ENCODE measurements at places on chromosomes 7 and 10.
A peak's percentile ranks its signal among the peaks of the same experiment; 100 is the strongest.

GRCh38 chr7:39399986-39400385 is 166.2 kb upstream of the YAE1 start:
- DNase-seq, result no peak

DNA sequence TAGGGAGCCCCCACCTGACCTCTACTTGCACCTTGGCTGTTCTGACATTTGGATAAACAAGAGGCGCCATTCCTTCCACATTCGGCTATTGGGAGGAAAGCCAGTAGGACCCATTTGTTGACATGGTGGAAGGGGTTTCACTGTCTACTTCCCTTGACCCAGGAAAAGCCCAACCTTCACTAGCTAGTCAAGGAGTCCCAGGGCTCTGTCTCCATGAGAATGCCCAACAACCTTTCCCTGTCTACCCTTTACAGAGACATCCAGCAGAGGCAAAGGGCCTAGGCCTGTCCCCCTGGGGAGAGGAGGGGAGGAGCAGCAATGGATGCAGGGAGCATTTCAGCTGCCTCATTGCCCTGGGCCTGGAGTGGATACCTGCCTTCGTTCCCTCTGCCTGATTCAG is 136.1 kb downstream of the NEURL1 start:
- no peak for DNase-seq

- DNase-seq, result no peak
Observed at GRCh38 chr7:120760050-120760449, 97.9 kb downstream of the TSPAN12 start.

DNA sequence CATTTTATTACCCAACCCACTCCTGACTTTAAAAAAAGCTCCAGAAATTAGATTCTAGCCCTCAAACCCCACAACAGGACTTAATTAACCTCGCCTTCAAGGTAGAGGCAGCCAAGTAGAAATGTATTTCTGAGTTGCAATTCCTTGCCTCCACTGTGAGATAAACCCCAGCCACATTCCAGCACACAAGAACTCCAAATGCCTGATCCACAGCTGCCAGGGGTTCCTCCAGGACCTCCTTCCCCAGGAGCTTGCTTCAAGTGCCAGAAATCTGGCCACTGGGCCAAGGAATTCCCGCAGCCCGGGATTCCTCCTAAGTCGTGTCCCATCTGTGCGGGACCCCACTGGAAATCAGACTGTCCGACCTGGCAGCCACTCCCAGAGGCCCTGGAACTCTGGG is 25.9 kb upstream of the ARL4A start:
- DNase-seq, result no peak

- DNase-seq, result no peak
Observed at GRCh38 chr7:48933549-48934085, 9.3 kb downstream of the CDC14C start.

- no peak for DNase-seq
Observed at GRCh38 chr10:132517951-132518521, 19.6 kb upstream of the INPP5A start.

DNA sequence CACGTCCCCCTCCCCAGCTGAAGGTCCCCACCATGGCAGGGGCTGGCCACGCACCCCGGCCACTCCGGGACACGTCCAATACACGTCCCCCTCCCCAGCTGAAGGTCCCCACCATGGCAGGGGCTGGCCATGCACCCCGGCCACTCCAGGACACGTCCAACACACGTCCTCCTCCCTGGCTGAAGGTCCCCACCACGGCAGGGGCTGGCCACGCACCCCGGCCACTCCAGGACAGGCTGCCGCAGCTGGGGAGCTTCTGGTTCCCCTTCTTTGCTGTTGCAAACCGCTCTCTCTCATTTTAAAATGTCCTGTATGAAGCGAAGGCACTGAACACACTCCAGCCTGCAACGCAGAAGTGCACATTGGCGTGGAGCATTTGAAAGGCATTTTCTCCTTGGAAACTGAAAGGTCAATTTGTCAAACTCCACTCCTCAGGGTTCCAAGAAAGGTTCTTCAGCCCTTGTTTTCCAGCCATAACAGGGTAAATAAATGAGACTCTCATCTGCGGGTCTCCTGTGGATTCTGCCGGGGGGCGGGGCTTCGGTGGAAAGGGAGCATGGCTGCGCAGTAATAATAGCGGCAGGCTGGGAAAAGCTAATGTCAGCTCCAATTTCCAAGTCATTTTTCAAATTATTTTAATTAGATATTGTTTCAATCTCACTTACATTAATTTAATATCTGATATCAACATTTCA is 580.3 kb downstream of the DNAJB6 start:
- no peak for DNase-seq

GRCh38 chr10:50851884-50852671 is 33.3 kb downstream of the A1CF start:
- DNase-seq, result no peak

- no peak for DNase-seq
Observed at GRCh38 chr7:55441002-55441401, 75.9 kb downstream of the LANCL2 start.

DNA sequence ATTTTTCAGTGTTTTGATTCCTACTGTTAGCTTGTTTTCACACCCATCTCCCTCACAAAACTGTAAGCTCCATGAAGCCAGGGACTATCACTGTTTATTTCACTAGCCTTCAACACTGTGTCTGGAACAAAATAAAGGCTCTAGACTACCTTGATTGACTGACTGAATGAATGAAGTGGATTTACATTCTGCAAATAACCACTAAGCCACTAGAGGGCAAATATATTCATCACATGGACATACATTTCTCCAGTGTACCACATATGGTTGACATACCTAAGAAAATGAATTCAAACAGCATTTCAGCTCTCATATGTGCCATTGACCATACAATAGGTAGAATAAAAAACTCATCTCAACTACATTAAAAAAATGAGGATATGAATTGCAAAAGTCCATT is 185.9 kb downstream of the RAB11FIP2 start:
- no peak for DNase-seq

DNA sequence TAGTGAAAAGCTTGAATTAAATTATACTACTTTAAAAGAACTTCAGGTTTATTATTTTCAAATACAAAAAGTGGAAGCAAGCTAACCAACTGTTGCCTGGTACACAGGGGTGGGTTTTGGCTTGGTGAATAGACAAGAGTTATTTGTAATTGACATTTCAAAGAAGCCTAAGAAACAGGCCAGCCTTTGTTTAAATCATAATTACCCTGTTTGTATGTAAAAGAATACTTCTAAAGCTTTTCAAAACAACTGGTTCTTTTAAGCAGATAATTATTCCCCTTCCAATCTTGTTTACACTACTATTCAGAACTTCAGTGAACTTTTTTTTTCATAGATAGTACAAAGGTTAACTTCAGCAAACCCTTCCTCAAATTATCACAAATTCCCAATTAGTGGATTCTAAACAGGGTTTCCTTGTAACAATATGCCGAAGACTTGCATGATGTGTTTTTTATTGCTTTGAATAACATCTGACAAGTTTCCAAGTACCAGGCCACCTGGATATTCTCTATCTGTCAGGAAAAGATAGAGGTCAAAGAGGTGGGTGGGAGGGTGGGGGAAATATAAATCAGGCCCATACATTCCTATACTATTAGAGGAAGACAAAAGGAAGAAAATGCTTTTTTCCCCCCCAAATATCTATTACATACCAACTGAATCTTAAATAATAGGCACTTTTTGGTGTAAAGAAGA is 20.4 kb downstream of the SSMEM1 start:
- DNase-seq, result no peak

- no peak for DNase-seq
Observed at GRCh38 chr7:156898938-156899337, 6.0 kb upstream of the LMBR1 start.

GRCh38 chr7:374706-375311 is 84.8 kb downstream of the FOXL3 start:
- DNase-seq, result no peak

- peak; percentile 14 for DNase-seq
Observed at GRCh38 chr10:131004276-131004675, 307.2 kb downstream of the TCERG1L start.

DNA sequence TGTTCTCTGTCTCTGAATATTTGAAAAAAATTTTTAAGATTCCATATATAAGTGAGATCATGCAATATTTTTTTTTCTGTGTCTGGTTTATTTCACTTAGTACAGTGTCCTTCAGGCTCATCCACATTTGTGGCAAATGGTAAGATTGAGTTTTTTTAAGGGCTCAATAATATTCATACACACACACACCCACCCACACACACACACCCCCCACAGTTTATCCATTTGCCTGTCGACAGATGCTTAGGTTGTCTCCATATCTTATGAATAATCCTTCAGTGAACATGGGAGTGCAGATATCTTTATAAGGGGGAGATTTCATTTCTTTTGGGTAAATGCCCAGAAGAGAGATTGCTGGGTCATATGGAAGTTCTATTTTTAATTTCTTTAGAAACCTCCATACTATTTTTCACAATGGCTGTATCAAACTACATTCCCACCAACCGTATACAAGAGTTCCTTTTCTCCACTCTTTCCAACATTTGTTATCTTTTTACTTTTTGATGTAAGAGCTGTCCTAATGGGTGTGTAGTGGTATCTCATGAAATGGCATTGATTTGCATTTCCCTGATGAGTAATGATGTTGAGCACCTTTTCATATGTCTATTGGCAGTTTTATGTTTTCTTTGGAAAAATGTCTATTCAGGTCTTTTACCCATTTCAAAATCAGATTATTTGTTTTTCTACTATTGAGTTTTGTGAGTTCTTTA is 35.0 kb downstream of the AUTS2 start:
- DNase-seq, result peak; percentile 69

DNA sequence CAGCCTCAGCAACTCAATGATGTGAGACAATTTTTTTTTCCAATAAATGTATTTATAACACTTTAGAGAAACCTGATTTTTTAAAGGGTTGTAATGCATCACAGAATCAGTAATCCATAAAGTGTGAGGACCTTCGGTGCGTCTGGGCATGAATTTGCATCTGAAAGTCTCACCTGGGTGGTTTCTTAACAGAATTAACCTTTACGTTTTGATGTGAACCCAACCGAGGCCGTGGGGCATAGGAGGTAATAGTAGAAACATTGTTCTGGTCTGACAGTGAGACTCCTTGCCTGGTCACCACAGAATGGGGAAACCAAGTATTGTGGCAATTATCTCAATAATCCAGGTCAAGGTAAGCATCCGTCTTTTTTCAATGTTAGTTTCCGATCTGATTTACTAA is 114.6 kb downstream of the PRKCQ start:
- DNase-seq, result no peak

DNA sequence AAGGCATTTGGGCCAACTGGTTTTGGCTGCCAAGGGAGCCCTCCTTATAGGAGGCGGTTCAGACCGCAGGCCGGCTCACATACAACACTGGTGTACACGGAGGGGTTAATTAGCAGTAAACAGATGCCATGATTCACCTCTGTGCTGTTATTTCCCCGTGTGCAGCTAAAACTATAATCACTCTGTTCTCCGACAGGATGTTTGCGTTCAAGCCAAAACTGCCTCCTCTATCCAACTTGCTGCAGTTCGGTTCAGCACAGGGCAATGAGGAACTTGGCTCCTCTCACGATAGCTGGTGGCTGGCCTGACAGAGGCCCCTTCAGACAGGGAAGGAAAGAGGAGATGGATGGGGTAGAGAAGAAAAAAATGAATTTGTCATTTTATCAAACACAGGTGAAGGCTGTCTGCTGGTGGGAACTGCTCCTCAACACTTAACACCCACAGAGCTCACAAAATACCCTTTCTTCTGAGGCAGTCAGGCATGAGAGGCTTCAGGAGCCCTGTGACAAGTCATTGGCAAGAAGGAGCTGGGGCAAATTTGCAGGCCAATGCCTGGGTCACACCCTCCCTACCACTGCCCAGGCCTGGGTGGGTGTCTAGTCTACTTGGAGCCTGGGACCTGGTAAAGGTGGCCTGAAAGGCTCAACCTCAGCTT is 24.0 kb downstream of the KCNMA1 start:
- DNase-seq, result no peak

DNA sequence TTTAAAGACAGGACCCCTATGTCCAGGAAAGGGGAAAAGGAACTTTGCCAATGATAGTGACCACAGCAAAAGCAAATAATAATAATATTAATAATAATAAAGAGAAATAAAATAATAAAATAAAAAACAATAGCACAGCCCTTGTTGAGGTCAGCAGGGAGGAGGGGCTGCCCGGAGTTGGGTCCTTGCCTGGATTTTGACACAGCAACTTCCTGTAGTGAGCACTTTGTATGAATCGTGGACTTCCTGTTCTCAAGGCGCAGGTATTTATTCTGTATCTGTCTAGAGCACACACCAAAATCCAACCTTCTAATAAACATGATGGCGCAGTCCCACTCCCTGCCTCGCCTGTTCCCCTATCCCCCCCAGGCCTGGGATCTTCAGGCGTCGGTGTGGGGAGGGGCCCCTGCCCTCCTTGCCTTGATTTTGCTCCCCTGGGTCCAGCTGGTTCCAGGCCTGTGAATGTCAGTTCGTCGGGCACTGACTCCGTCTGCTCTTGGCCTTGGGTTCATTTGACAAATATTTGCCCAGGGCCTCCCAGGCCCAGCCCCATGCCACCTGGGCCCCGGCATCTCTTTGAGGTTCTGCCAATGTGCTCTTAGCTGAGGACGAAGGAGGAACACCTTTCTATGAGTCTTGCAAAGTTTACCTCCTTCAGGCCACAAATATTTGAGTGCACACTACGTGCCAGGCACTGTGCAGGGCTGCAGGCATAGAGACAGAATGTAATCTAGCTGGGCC is 13.9 kb downstream of the TRIM8 start:
- DNase-seq, result no peak

- no peak for DNase-seq
Observed at GRCh38 chr7:66847879-66848790, 72.9 kb upstream of the TMEM248 start.

DNA sequence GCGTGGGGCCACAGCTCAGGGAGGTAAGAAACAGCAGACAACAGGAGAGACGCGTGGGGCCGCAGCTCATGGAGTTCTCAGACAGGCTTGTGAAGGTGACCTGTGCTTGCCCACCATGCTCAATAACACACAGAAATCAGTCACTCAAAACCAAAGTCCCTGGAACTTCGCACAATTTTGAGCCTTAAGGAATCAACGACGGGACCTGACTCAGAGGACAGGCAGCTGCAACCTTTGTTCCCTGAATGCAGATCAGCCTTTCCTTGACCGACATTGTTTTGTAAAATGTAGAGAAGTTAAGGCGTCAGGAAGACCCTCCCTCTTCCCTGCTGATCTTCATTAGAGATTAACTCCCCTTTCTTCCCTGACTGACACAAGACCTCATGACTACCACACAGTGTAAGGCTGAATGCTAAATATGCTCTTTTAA is 8.5 kb upstream of the KNDC1 start:
- DNase-seq, result no peak

DNA sequence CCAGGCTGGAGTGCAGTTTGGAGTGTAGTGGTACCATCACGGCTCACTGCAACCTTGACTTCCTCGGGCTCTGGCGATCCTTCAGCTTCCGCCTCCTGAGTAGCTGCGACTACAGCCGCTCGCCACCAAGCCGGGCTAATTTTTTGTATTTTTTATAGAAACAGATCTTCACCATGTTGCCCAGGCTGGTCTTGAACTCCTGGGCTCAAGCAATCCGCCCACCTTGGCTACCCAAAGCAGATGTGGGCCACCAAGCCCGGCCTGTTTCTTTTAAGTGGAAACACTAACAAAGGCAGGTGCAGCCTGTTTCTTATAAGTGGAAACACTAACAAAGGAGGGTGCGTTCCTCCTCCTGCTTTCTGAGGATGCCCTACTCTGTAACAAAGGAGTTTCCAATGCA is 18.2 kb downstream of the PRF1 start:
- DNase-seq, result no peak

- DNase-seq, result no peak
Observed at GRCh38 chr10:124342821-124343170, 75.9 kb downstream of the OAT start.

GRCh38 chr10:123301077-123301857 is 147.1 kb downstream of the BUB3 start:
- DNase-seq, result peak; percentile 9

- no peak for DNase-seq
Observed at GRCh38 chr10:66996996-66997395, 71.2 kb downstream of the LRRTM3 start.
